ENCODE measurements at places on chromosomes 3 and 15.

DNA sequence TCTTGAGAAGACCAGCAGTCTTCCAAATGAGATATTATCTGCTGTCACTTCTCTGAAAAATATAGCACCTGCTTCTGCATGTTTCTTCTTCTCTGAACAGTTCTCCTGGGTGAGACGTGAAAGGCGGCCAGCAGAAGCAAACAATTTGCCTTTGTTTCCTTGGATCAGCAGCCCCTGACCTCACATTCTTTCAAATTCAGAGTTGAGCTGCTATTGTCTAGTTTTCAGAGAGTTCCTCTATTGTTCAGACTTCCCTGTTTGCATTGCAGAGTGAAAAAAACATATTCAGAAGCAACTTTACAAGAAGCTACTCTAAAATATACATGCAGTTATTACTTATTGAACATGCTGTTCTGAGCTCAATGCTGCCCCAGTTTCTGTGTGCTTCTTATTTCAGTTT, 653.6 kb downstream of the NAALADL2 start:
- DNase-seq = no peak

DNA sequence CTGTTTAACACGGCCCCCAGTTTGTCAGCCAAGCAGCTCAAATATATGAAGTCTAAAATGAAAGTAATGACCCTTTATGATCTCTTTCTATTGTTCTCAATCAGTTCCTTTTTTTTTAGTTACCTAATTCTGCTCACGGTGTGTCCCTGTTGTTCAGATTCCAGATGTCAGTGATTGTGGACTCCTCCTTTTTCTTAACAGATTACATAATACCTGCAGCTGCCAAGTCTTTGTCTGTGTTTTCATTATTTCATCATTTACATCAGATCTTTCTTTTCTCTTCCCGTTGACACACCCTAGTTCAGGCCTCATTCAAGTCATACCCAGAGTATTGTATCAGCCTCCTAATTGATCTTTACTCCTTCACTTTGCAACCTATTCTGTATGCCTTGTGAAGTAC, 56.1 kb upstream of the SKIL start:
- no peak for DNase-seq

GRCh38 chr15:33788906-33789540, 179.3 kb upstream of the CHRM5 start:
- DNase-seq = no peak

GRCh38 chr3:11400213-11400612, 128.0 kb downstream of the ATG7 start:
- DNase-seq = no peak

GRCh38 chr3:44666346-44666745, 17.8 kb downstream of the ZNF35 start:
- DNase-seq = no peak

DNA sequence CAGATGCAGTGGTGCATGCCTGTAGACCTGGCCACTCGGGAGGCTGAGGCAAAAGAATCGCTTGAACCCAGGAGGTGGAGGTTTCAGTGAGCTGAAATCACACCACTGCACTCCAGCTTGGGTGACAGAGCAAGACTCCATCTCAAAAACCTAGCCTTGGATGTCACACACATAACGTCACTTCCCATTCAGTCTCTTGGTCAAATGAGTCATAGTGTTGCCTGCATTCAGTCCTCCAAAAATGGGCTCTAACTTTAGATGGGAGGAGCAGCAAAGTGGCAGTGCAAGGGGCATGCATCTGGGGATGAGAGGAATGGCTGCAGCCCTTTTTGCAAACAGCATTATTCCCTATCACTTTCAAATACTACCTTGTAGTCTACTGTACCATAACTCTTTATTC, 62.9 kb upstream of the AGBL1 start:
- DNase-seq = no peak

- DNase-seq = no peak
Observed at GRCh38 chr3:81164806-81165205, 596.6 kb downstream of the GBE1 start.

- no peak for DNase-seq
Observed at GRCh38 chr15:78977091-78977571, 32.3 kb upstream of the CTSH start.

- DNase-seq = peak; percentile 81
Observed at GRCh38 chr15:101167753-101168462, 83.9 kb downstream of the CHSY1 start.

GRCh38 chr3:41521010-41521655, 321.8 kb downstream of the CTNNB1 start:
- no peak for DNase-seq

GRCh38 chr3:113002679-113003078, 11.9 kb downstream of the GTPBP8 start:
- no peak for DNase-seq

- no peak for DNase-seq
Observed at GRCh38 chr3:197501496-197501878, 54.3 kb downstream of the BDH1 start.

DNA sequence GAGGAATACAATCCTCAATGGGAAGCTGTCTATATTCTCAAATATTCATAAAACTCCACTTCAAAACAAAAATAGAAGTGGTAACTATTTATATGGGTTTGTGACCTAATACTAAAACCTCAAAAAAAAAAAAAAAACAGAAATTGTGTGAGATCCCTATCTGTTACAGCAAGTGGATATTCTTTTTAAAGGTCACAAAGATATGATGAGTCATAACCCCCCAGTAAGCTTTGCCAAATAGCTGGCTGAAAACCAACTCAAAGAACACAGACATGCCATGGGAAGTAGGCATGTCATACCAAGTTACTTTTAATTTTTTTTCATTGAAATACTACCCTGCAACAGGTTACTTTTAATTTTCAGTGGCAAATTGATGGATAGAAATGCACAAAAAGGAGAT, 62.5 kb downstream of the CBLB start:
- DNase-seq = no peak

DNA sequence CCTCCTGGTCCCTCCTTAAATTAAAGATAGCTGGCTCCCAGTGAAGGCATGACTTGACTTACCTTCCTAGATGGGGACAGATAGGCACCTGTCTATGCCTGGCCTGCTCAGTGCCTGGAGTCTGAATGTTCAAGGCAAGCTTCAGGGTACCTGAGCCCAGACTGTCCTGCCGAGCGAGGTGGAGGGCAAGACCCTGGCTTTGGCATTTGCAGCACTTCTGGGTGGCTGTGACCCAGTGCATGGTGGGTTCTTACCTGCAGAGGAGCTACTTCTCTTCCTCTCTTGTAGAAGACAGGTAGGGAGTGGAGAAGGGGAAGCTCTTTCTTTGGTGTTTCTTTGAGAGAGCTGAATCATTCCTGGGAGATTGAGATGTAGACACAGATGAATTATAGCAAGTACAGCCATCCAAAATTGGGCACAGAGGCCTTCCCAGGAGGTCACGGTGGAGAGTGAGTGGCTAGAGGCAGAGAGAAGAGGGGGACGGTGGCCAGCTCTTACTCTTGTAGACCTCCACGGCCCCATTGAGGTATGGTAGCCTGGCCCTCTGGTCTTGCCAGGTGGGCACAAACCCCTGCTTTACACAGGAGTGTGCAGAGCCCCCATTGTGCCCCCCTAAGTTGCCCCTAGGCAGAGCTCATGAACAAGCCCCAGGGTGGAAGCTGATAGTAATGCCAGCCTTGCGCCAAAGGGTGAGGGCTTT, 402.5 kb upstream of the TPM1 start:
- no peak for DNase-seq

DNA sequence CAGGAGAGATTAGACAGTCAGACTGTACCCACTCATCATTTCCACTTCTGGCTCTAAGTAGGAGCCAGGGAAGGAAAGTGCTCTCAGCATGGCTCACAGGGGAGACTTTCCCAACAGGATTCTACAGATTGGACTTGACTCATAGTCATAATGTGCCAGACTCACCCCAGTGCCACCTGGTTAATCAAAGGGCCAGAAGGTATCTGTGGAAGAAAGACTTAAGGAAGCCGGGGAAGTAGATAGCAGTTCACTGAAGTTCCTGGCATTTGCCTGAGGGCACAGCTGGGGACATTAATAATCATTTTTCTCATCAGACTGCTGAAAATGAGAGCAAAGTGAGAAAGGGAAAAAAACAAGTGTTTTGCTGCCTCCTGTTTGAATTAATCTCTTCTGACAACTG, 717.5 kb downstream of the TUSC7 start:
- no peak for DNase-seq

DNA sequence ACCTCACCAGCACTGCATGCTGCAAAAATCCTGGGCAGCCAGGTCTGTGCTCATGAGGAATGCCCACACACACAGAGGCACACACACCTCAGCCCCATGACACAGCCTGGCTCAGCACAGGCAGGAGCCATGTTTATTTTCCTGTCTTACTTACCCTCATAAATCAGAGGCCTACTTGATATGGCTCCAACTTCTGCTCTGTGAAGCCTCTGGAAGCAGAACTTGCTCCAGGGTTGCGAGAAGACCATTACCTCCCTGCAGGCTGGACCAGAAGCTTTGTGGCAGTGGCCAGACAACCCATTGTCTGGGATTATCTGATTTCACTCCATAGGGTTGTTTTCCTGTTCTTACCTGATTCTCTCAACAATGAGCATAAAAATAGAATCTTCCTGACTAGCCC, 43.8 kb upstream of the CMTM8 start:
- peak; percentile 56 for DNase-seq

- DNase-seq = no peak
Observed at GRCh38 chr3:140505213-140505612, 172.7 kb upstream of the TRIM42 start.

DNA sequence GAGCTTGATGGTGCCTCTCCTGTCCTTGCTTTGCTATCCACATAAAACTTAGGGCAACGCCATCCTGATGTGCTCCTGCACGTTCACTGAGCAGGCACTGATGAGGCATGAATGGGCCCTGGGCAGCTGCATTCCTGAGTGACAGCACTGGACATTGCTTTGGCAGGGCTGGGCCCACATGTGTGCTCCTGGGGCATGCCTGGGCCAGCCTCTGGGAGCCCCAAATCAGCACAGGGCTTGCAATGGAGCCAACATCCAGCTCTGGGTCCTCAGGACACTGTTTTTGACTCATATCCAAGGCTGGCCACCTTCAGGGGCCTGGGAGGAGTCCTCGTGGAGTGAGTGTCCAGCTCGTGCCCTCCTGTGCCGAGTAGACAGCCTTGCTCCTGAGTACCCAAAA, 5.9 kb upstream of the TKT start:
- DNase-seq = no peak

- DNase-seq = no peak
Observed at GRCh38 chr15:79973456-79974195, 2.6 kb upstream of the BCL2A1 start.

GRCh38 chr3:154029926-154030325, 91.3 kb upstream of the ARHGEF26 start:
- no peak for DNase-seq

DNA sequence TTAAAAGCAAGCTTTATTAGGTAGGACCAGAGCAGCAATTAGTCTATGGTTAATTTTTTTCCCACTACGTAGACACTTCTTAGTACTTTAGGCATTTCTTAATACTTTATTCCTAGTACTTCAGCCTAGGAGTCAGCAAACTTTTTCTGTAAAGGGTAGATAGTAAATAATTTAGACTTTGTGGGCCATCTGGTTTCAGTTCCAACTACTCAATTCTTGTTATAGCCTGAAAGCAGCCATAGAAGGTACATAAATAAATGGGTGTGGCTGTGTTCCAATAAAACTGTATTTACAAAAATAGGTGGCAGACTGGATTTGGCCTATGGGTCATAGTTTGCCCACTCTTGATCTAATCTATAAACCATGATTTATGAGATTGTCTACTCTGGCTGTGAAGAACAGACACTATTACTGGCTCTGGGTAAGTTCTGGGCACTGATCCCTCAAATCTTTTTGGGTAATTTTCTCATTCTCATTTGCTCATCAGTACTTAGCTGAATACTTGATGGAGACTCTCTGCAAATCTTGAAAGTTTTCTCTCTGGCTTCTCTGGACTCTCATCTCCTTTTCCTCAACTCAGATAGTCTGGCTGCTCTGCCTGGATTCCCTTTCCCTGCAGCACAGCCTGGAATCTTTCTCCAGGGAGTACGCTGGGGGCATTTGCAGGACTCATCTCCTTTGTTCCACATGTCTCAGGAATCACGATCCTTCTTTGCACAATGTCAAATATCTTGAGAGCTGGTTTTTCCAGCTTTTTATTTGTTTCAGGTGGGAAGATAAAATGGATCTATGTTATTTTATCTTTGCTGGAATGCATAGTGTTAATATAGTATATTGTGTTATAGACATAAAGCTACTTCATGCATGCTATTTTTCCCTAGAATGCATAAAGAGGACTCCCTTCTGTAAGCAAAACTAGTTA, 524.8 kb upstream of the TBL1XR1 start:
- peak; percentile 69 for DNase-seq

- DNase-seq = no peak
Observed at GRCh38 chr3:18237251-18238005, 187.7 kb downstream of the SATB1 start.

GRCh38 chr15:29637555-29637954, 184.7 kb downstream of the TJP1 start:
- no peak for DNase-seq

DNA sequence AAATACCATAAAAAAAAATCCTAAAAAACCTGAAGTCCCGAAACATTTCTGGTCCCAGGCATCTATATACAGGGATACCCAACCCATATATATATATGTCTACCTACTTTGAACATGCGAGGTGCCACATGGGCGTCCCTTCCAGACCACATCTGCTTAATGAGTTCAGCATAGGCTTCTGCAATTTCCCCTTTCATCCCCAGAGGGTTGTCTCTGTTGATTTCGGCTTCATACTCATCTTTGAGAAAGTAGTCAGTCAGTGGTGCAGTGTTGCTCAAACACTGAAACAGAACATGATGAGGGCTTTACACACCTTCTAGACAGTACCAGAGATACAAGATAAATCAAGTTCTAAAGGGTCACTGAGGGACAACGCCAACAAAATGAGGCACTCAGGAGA, 28.6 kb upstream of the C3orf62 start:
- DNase-seq = no peak

DNA sequence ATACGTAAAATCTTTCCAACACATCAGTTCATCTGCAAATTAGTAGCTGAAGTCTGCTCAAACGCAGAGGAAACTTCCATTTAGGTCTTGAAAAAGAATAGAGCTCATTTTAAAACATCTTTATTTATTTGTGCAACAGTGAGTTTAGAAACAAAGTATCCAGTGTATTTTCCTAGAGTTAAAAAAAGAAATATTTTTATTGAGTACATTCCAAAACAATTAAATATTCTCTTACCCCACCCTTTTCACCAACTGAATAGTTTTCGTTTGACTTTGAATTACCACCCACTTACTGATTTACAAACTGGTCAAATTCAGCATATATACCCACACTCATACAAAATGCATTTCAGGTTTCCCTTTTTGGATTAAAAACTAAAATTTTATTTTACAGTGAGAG, 104.7 kb downstream of the ZBTB20 start:
- no peak for DNase-seq
